ENCODE measurements at places on chromosomes 1 and 21.

DNA sequence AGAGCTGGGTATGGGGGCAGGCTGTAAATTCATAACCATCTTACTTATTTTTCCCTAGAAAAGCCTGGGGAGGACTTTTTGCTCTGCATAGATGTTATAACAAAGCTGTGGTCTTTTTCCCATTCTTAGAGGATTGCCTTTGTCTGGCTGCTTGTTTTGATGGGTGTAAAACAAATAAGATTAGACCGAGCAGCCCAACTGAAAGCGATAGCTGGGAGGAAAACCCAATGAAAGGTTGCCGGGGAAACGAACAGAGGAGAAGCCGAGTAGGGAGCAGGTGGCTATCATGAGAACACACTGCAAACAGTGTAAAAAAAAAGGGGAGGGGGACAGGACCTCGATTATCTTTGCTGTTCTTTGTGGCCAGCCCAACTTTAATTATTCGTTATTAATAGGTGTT, 1.9 kb downstream of the ELAVL4 start:
- DNase-seq: no peak

GRCh38 chr1:154856049-154856448, 14.0 kb downstream of the KCNN3 start:
- DNase-seq: no peak

DNA sequence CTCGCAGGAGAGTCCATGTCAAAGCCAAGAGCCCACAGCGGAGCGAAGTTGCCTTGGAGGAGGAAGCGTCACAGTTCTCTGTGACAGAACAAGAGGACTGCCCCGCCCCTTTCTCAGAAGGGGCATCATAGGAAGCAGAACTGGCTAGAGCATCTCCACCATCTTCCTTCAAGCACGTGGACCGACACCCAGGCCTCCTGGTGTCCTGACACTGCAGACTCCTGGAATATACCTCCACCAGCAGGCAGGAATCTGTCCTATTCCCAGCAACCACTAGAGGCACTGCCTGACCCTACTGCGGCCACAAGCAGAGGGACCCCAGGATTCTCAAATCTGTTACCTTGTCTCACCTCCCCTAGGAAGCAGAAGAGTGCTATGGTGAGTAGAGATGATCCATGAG, 37.8 kb downstream of the GPA33 start:
- peak; percentile 78 for DNase-seq

GRCh38 chr21:45387506-45387905, 17.5 kb upstream of the COL18A1 start:
- DNase-seq: peak; percentile 38

- DNase-seq: no peak
Measured at GRCh38 chr1:25766721-25767436, 33.1 kb upstream of the SELENON start.

DNA sequence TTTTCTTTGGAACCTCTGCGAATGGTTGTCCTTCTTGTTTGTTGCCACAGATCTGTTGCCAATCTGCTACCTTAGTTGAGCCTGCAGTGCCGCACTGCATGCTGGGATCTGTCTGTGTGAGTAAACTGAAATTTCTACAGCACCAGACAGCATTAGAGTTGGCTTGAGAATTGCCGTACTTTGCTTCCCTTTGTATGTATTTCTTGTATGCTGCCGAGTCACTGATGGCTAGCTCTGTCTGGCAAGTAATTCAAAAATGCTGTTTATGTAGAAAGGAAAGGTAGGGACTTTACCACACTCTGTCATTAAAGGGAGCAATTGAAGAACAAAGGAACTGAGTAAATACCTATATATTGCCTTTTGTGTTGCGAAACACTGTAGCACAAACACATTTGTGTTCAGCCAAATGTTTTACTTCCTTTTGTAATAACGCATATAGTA, 857.4 kb downstream of the USP25 start:
- DNase-seq: peak; percentile 70

DNA sequence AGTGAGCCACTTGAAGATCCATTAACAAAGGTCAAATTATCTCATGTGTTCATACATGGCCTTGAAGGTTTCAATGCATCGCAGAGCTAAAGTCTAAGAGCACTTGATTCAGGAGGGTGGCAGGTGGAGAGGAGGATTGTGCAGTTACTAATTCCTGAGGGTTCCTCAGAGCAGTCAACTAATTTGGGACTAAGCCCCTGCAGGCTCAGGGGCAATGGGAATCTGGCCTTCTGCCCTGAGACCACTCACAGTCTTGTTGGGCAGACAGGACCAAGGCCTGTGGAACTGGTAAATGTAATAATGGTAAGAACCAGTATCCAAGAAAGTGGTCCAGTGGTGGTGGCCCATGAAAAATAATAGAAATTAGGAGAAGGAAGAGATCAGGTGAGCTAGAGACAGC, 127.4 kb upstream of the HMGB4 start:
- peak; percentile 12 for DNase-seq

- DNase-seq: no peak
Measured at GRCh38 chr21:34734696-34735095, 65.9 kb downstream of the CLIC6 start.

GRCh38 chr1:58783090-58783992, 506 bp downstream of the JUN start:
- DNase-seq: peak; percentile 77

DNA sequence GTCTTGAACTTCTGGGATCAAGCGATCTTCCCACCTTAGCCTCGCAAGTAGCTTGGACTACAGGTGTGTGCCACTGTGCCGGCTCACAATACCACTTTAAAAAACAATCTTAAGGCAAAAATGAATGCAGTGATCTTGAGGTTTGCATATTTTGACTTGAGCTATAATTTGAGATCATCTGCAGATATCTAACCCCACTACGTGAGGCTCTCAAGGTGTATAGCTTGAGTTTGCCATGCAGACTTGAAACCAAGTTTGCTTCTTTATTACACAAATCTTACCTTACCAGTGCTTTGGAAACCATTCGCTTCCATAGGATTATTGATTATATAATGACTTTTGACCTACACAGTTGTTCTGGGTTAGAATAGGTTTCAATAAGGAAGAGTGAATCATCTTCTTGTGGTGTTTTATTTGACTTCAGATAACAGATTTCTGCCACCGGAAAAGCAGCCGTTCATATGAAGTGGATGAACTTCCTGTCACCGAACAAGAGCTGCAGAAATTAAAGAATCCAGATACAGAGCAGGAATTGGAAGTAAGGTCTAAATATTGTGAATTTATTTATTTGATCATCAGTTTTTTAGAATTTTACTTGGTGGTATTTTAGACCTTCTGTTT, 155.1 kb downstream of the VPS13D start:
- DNase-seq: no peak

DNA sequence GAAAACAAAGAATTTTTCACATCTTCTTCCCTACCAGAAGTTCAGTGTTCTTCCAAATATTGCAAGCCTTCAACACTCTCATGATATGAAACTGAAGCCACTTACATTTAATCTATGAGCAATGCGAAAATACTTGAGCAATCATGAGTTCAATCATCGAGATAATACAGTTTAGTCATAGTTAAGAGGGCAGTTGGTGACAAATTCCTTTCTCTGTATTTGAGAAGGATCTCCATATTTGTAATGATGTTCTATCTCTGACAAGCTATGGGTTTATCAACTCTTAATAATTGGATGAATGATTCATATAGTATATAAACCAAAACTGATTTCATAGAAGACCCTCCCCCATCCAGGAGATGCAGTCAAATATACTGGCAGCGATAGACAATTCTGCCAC, 29.7 kb upstream of the PYHIN1 start:
- no peak for DNase-seq

- no peak for DNase-seq
Measured at GRCh38 chr1:108851567-108851966, 5.3 kb downstream of the AKNAD1 start.

- DNase-seq: no peak
Measured at GRCh38 chr1:231767471-231767870, 140.9 kb downstream of the DISC1 start.

DNA sequence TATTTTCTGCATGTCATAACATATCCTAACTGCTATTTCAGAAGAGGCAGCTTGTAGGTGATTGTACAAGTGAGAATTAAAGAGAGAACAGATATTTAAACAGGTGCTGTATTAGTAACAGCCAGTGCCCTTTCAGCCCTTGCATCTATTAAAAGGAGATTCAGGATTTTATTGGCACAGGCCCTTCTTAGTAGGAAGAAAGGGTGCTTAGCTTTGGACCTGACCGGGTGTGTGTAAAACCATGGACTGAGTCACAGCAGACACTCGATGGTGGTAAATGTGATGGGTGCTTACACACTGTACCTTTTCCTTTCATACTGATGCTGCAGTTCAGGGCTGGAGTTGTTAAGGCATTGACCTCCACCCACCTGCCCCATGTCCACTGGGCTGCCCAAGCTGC, 12.7 kb upstream of the CD101 start:
- no peak for DNase-seq

- DNase-seq: no peak
Measured at GRCh38 chr21:18601146-18601545, 197.6 kb upstream of the TMPRSS15 start.

GRCh38 chr1:201570181-201570885, 31.4 kb downstream of the NAV1 start:
- DNase-seq: no peak

- no peak for DNase-seq
Measured at GRCh38 chr1:160154790-160155189, 3.4 kb downstream of the ATP1A4 start.

GRCh38 chr1:119150150-119150549, 9.7 kb upstream of the WARS2 start:
- no peak for DNase-seq

DNA sequence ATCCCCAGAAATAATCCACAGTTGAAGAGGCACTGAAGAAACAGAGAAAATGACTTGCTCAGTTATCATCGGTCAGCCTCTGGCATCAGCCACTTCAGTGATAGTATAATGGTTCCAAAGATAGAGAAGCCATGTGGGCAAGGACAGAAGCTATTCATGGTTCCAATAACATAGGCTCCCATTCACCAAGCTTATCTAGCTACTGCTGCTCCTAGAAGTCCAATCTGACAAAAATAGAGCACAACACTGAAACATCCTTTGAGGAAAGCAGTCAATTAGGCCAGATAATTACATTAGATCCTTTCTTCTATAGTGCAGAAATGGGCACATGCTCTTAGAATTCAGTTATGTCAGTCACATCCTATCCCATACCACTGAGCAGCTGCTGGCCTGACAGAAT, 33.5 kb upstream of the CRB1 start:
- no peak for DNase-seq

DNA sequence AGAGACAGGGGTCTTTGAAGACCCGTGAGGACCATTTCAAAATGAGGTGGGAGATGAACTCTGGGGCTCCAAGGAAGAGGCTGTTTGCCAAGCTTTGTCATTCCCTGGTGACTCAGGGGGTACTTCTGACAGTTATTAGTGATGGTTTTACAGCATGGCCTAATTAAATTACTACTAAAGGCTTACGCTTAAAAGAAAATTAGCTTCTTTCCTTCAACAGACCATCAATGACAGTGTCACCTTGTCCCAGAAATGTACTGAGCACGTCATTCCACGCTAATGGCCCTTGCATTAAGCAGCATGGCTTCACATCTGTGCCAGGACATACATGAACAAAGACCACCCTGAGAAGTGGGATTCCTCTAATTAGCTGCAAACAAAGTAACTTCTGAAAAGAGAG, 5.1 kb upstream of the UTS2 start:
- no peak for DNase-seq

GRCh38 chr1:39016604-39017171, 9.5 kb upstream of the NDUFS5 start:
- DNase-seq: peak; percentile 55

DNA sequence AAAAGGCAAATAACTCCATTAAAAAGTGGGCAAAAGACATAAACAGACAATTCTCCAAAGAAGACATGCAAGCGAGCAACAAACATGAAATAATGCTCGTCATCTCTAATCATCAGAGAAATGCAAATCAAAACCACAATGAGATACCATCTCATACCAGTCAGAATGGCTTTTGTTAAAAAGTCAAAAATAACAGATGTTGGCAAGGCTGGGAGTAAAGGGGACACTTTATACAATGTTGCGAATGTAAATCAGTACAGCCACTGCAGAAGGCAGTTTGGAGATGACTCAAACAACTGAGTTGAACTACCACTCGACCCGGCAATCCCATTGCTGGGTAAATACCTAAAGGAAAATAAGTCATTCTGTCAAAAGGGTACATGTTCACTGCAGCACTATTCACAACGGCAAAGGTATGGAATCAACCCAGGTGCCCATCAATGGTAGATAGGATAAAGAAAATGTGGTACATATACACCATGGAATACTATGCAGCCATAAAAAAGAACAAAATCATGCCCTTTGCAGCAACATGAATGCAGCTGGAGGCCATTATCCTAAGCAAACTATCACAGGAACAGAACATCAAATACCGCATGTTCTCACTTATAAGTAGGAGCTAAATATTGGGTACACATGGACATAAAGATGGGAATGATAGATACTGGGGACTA, 25.9 kb downstream of the TSPAN2 start:
- no peak for DNase-seq

GRCh38 chr1:32991386-32991785, 26.8 kb upstream of the RNF19B start:
- no peak for DNase-seq

DNA sequence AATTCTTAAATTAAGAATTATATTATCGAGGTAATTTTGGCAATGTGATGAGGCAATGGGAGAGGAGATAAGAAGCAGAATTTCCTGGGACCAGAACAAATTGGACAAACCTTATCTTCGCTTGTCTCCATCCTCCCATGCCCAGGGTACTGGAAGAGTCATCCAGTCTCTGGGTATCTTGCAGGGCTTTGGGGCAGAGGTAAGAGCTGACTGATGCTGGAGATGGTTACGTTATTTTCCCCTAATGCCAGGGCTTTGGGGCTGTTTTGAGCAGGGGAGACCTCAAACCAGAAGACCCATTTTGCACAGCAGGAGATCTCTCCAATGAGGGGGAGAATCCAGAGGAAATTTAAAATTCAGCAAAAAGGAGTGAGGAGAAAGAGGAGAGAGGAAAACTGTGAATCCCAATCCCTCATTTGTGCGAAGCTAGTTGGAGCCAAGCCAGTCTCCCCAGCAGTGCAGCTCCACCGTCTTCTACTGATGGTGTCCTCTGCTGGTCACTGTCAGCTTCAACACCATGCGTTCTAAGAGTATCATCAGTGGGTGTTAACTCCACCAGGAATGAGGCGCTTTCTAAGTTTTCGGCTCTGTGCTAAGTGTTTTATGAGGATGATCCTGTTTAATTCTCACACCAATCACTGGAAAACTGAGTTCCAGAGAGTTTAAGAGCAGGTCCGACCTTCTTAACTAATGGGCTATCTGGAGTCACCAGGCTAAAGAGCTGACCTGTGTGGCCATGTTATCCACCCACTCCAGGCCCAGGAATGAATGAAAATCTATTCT, 86.8 kb upstream of the CD34 start:
- DNase-seq: peak; percentile 77

DNA sequence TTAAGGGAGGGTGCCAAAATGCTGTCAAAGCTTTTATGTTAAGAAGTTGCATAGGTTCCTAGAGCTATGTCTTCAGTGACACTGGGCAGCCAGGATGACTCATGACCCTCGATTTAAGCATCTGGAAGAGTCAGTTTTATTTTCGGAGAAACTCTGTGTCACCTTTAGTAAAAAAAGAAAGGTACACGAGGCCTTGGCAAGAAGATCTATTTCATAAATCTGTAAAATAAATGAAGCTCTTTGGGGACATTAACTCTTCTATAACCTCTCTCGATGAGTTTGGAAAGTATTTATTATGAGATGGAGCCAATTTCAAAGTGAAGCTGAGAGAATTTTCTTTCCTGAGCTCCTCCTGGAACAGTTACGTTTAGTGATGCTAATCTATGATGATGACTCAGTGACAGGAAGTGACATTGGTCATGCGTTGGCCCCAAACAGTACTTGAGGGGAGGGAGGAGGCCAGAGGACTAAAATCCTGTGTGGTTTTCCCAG, 156.5 kb downstream of the HLX start:
- no peak for DNase-seq

- peak; percentile 70 for DNase-seq
Measured at GRCh38 chr1:207959141-207959825, 48.4 kb upstream of the CD34 start.
